Gastroesophageal sphincter (tissue), 4 donors: ENCODE measurements at places on chromosomes 2 and 18. TPM values are rescaled to one million over a fixed set of nuclear protein-coding genes. Genes with fewer than 3 reads are reported as not detected.

- no peaks in the 10 kb centered on the region for H3K4me1 ChIP-seq
- ATAC-seq: no peak
- no peaks in the 10 kb centered on the region for H3K36me3 ChIP-seq
- no peak overlapping the region for H3K4me3 ChIP-seq
- H3K27ac ChIP-seq: no peak overlapping the region
- no peaks in the 10 kb centered on the region for H3K27me3 ChIP-seq
Observed at GRCh38 chr18:2425426-2426317, 145.6 kb downstream of the METTL4 start.

DNA sequence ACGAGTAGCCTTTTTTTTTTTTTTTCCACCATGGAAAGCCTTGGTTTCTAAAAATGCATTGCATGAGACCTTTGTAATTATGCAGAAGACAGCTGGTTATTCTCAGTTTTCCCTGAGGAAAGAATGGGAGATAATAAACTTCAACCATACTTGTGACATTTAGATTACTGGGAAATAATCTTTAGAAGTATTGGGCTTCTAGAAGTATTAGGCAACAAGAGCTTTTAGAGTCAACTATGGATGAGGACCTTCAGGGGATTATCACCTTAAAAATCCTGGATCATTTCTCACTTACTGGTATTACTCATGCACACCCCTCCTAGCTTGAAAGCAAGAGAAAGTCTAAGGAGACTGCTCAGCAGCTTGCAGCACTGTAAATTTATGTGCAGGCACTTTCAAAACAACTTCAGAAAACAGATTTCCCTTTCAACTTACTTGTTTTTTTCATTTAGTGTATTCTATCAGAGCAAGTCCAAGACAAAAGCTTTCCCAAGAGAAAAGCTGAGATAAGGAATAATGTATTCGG lies 175.9 kb downstream of the NRXN1 start:
- no peak overlapping the region for H3K27ac ChIP-seq
- no peak for ATAC-seq
- H3K4me3 ChIP-seq: no peak overlapping the region
- H3K27me3 ChIP-seq: no peaks in the 10 kb centered on the region

- no peaks in the 10 kb centered on the region for H3K4me1 ChIP-seq
- H3K36me3 ChIP-seq: no peaks in the 10 kb centered on the region
- H3K27ac ChIP-seq: no peak overlapping the region
Observed at GRCh38 chr2:191611614-191612013, 66.3 kb upstream of the NABP1 start.

DNA sequence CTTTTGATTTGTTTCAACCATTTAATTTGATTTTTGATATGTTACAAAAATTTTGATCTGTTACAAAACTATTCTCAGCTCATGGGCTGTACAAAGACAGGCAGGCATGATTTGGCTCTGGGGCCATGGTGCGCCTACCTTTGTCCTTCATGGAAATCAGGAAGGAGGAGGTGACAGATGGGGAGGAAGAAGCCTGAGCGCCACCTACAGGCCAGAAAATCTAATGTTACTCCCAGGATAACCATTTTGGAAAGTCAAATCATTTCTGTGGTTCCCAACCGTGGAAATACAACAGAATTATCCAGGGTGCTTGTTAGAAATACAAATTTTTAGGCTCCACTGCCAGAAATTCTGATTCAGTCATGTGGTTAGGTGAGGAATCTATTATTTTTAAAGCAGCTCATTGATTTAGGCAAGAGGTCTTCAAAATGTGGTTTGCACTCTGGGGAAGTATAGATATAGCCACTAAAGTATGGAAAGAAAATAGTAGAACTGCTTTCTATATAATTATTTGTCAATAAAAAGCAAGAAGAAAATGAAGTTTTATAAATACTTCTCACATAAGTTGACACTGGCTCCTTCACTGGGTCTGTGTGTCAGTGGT lies 93.9 kb downstream of the EVA1A start:
- no peak overlapping the region for H3K27ac ChIP-seq
- no peak for ATAC-seq
- no peaks in the 10 kb centered on the region for H3K36me3 ChIP-seq

DNA sequence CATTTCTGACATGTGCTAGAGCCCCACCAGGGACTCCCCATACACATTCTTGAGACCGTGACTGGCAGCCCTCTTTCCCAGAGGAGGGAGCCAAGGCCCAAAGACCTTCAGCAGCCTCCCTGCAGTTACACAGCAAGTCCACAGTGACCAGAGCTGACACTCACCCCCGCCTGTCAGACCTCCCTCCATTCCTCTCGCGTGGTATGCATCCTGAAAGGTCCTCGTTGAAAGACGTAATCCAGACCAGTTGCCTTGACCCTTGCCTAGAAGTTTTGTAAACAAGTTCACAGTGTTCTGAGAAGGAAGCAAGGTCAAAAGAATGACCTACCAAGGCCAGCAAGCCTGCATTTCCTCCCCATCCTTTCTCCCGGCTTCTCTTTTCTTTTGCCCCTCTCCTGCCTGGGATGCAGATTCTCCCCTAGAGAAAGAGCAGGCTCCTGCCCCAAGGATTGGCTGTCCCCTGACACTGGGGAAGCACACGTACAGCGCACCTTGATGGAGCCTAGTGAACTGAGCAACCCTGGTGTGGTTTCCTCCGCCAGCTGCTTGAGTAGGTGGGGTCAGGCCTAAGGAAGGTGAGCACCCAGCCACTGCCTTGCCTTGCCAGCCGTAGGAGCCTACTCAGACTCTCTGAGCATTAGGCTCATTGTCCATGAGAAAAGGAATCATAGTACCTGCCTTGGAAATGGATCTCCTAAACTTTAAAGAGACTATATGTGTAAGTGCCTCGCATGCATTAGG lies 18.3 kb downstream of the TRIB2 start:
- no peaks in the 10 kb centered on the region for H3K27me3 ChIP-seq
- H3K4me3 ChIP-seq: no peak overlapping the region
- ATAC-seq: peak; percentile 10

Gene RPL37A
- 1,987 TPM for total RNA-seq

Gene DYNAP
- not detected for total RNA-seq

Gene ANKRD53
- total RNA-seq: 2.8 TPM
